ENCODE measurements at places on chromosomes 13 and 19.

DNA sequence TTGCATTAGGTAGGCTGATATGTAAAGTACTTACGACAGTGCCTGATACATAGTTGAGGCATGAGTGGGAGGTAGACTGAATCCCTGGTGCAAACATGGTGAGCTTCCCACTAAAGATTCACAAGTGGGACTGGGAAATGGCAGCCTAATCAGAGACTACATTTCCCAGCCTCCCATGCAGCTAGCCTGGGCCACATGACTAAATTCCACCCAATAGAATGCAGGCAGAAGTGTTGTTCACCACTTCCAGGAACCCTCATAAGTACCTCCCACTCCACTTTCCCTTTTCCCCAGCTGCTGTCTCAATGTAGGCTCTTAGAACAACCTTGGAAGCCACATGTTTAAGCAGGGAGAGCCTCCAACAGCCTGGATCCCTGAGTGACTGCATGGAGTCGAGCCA lies 104.9 kb downstream of the CACNA1A start:
- no peak for DNase-seq

- no peak for DNase-seq
Observed at GRCh38 chr19:13078381-13078780, 24.3 kb downstream of the LYL1 start.

DNA sequence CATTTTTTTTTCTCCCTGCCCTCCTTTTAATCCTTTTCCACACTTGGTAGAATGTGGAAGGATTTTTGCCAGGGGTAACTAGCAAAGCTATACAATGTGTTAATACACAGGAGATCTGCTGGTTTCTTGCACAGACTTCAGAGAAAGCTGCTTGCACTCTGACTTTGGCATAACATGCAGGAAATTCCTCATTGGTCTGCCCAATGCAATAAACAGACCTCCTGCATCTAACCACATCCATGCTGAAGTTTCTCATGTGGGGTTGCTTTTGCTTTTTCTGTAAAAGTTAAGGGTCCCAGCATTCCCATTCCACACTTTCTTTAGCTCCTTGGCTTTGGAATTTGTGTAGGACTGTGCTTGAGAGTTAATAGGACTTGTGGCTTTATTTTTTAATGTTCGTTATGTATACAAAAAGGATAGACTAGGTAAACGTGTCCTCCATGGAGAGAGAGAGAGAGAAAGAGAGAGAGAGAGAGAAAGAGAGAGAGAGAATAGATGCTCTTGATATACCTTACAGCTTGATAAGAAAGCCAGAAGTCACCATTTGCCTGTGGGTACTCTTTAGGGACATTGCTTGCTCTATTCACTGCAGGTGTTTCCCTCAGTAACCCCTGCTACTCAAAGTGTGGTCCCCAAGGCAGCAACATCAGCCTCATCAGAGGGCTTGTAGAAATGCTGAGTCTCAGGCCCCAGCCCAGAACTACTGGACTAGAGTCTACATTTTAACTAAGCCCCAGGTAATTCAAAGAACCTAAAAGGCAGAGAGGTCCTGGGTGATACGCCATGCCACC lies 170.5 kb downstream of the SHISA2 start:
- DNase-seq = no peak

- no peak for DNase-seq
Observed at GRCh38 chr13:86052141-86052540, 252.9 kb upstream of the SLITRK6 start.

- no peak for DNase-seq
Observed at GRCh38 chr13:48244159-48244558, 11.2 kb downstream of the ITM2B start.
